Forelimb muscle (tissue), 1 donor: ENCODE measurements at places on chromosomes 12 and 14.

- DNase-seq, result no peak
Measured at GRCh38 chr12:120287491-120287890, 4.2 kb downstream of the RNU4-2 start.

DNA sequence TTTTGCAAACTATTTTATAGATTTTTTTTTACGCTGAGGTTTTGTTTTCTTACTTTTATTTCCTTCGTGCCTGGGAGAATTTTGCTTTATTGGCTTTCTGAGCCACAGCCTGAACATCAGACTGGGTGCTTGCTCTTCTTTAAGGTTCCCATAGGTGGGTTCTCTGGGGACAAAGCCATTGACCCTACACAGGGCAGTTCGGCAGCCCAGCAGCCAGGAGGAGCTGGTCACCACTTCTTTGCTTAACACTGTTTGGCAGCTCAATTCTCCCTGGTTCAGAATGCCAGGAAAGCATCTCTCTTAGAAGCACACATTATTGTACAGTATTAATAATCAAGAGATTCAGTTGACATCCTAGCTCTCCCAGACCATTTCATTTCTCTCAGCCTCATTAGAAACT lies 140.8 kb upstream of the NEDD1 start:
- no peak for DNase-seq

DNA sequence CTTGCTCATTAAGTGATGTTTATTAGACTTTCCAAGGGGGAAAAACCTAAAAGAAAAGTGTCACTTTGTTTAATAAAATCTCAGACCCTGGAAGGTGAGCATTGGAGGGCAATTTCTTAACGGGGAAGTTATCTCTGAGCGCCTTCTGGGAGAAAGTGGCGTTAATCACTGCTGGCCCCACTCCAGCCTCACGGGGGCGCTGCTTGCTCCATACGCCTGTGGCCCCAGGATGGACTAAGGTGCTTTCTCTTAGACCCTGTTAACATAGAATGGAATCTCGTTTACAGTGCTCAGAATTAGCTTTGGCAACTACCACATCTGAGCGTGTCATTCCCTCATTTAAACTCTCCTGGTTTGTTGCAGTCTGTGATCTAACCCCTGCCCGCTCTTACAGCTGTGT lies 16.4 kb upstream of the PRIMA1 start:
- no peak for DNase-seq

GRCh38 chr12:104790296-104791125 lies 167.6 kb downstream of the SLC41A2 start:
- no peak for DNase-seq

DNA sequence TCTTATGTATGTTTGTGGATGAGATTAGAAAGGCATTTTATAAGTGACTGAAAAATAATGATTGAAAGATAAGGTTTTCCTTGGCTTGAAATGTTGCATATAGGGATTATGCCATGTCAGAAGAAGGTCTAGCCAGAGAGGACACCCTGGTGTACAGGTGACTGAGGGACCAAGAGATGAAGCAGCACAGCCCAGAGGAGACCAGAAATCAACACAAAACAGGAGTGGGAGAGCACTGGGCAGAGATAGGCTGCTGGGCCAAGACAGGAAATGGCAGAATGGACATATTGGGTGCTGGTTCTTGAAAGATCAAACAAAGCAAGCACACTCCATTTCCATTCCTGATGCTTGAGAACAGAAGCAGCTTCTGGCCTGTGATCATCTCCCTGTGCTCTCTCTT lies 24.4 kb upstream of the FRMD6 start:
- DNase-seq, result no peak

GRCh38 chr14:96252323-96252998 lies 3.5 kb upstream of the BDKRB1 start:
- no peak for DNase-seq

DNA sequence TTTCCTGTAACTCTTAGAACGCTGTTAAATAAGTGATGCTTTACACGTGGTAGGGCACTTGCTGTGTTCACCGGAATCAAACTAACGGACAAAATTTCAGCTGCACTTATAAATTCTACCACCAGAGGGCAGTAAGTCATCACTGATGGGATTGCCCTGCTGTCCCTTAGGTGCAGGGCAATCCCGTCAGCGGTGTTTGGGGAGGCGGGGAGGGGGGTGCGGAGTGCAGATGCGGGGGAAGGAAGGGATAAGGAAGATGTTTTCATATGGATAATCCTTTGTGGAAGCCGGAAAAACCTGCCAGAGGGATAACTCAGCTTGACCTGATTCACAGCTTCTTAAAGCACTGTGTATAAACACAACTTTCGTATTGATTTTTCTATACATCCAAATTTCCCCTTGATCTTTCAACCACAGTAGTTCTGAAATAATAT lies 21.7 kb upstream of the SLC10A1 start:
- peak; percentile 29 for DNase-seq

- DNase-seq, result no peak
Measured at GRCh38 chr14:88346048-88346639, 23.1 kb upstream of the KCNK10 start.

DNA sequence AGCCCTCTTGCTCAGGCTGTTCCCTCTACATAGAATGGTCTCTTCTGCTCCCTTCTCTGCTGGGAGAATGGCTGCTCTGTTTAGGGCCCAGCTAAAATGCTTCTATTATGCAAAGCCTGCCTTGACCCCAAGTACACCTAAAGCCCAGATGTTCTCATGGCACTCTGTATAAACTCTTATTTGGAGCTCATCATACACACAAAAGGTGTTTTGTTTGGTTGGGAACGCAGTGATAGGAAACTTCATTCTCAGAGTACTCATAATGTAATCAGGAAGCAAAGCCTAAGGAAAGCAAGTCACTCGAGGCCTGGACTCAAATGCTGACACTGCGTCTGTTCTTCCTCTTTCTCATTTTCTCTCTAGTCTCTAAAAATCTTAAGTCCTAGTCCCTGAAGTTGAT lies 38.2 kb upstream of the SYCP3 start:
- no peak for DNase-seq

DNA sequence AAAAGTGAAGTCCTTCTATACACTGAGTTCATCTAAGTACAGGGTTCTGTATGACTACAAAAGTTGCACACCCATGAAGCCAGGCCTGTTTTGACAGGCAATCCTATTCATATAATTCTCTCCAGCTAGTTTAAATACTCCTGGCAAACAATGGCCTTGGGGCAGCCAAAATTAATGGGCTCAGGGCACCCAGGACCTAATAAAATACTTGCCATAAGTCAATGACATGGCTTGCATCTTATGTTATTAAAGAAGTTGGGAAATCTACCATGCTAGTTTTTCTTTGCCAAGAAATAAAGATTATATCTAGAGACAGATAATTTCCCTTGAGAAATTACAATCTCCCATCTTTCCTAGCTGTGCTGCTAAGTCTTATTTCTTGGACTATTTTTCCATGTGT lies 11.1 kb upstream of the TMTC1 start:
- no peak for DNase-seq

GRCh38 chr12:85310456-85311076 lies 30.5 kb downstream of the ALX1 start:
- DNase-seq, result no peak

GRCh38 chr12:62700091-62700880 lies 233.7 kb downstream of the MON2 start:
- no peak for DNase-seq

GRCh38 chr14:34363733-34364134 lies 98.3 kb downstream of the SPTSSA start:
- DNase-seq, result no peak

- DNase-seq, result no peak
Measured at GRCh38 chr14:72892879-72893635, 844 bp downstream of the DPF3 start.

DNA sequence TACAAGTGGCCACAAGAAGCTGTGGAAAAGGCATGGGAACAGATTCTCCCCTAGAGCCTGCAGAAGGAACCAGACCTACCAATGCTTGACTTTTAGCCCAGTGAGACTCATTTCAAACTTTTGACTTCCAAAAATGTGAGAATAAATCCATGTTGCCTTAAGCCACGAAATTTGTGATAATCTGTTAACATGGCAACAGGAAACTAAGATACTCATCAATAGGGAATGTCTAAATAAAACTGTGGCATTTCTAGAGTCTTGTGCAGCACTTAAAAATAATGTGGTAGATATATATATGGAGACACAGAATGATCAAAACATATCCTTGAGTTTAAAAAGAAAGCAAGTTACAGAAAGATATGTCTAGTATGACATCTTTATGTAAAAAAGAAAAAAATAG lies 12.0 kb downstream of the HECTD4 start:
- DNase-seq, result no peak

- DNase-seq, result no peak
Measured at GRCh38 chr12:57764662-57765002, 2.2 kb downstream of the CYP27B1 start.
